ENCODE measurements at places on chromosomes 3 and 15. TPM values are rescaled to one million over a fixed set of nuclear protein-coding genes. Genes with fewer than 3 reads are reported as not detected.
A peak's percentile ranks its signal among the peaks of the same experiment; 100 is the strongest.

DNA sequence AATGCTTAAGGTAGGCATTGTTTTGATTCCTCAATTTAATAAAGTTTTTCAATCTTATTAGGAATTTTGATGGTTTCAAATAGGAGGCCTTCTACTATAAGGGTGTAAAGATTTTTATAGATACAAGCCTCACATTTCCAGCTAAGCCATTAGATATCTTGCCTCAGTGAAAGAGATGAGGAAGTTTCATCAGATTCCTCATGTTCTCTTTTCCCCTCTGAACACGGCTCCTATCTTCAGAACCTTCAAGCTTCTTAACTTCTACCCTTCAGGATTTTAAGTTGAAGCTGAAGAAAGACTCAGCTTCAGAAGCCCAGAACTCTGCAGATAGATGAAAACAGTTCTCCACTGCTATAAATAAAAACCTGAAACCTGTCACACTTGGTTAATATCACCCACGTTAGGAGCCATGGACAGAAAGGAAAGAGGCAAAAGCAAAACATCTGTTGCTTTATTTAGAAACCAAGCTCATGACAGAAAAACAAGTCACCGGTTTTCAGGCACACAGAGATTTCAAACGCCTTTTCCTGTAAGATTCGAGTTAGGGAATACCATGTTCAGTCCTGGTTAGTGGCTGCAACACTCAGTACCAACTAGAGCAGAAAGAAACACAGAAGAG lies 82.2 kb upstream of the GOLGA8B start:
- no peak for DNase-seq

DNA sequence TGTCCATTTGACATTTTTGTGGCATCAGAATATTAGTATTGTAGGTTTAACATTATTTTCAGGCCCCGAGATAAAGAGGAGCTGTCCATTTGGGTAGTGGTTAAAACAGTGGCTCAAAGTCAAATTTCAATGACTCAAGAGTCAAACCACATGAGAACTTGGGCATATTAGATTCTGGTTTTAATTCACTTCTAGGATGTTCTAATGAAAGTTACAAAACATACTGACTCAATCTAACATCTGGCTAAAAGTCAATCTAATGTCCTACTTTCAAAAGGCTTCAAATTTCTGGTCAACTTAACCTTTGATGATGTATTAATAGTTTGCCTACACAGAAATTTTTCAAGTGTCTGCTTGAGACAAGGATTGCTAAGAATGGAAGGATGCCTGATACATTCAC lies 112.4 kb downstream of the ABI3BP start:
- DNase-seq = no peak

The ZNF501 gene
- 6.1 TPM for total RNA-seq

- DNase-seq = peak; percentile 85
Observed at GRCh38 chr15:33068511-33068990, 126.0 kb downstream of the FMN1 start.

The NEK4 gene
- total RNA-seq = 17.7 TPM

- no peak for DNase-seq
Observed at GRCh38 chr3:16286161-16286560, 21.1 kb downstream of the OXNAD1 start.

DNA sequence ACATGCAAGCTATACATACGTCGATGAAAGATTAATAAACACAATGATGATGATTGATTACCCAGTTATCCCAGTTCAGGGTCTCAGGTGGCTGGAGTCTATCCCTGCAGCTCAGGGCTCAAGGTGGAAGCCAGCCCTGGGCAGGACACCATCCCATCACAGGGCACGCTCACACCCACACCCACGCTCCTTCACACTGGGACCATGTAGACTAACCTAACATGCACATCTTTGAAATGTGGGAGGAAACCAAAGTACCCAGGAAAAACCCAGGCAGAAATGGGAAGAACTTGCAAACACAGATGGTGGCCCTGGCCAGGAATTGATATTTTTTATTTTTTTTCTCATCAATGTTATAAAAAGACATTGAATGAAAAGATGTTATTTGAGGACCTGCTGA lies 151.4 kb upstream of the MCTP2 start:
- no peak for DNase-seq

- no peak for DNase-seq
Observed at GRCh38 chr3:69386556-69387385, 883 bp upstream of the FRMD4B start.

Measured in RPMI7951 (cell line).